ENCODE measurements at places on chromosomes 6 and 20. TPM values are rescaled to one million over a fixed set of nuclear protein-coding genes. Genes with fewer than 3 reads are reported as not detected.

Gene MARCKS
- total RNA-seq, result 146 TPM

Gene DYNLT2
- total RNA-seq, result 0.52 TPM

Gene CEP85L
- total RNA-seq, result 42.3 TPM

Gene GSTA2
- under 0.01 TPM for total RNA-seq

Gene ATXN1
- 30.8 TPM for total RNA-seq
